ENCODE measurements at places on chromosomes 2 and 18.

GRCh38 chr2:219829667-219830352, 202.4 kb downstream of the SLC4A3 start:
- no peak for DNase-seq

DNA sequence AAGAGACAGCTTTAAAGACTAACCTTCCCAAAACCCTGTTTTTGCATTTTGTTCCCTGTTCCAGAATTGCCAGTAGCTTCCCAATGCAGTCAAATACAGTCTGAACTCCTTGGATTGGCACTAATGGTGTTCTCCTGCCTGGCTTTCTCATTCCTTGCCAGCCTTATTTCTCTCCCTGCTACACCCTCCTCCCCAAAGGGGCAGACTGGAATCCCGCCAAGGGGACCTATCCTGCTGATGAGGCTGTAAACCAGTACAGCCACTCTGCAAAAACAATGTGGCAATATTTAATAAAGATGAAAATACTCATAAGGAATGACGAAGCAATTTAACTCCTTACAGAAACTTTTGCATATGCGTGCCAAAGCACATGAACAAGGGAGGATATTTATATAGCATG, 4.5 kb upstream of the SLC4A5 start:
- no peak for DNase-seq

GRCh38 chr2:110848519-110849030, 116.2 kb downstream of the ACOXL start:
- DNase-seq, result no peak

DNA sequence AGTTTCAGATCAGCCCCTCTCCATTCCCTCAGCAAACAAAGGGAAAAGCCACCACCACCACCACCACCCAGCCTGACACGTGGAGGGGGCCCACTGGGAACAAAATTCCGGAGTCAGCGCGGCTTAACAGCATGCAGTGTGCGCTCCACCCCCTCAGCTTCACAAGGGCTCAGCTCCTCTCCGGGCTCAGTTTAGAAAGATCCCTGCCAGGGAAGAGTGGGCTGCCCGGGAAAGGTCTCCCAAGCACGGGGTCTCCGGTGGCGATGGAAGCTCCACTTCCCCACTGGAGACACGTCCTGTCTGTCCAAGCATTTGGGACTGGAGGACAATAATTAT, 55.7 kb downstream of the SNORC start:
- no peak for DNase-seq

DNA sequence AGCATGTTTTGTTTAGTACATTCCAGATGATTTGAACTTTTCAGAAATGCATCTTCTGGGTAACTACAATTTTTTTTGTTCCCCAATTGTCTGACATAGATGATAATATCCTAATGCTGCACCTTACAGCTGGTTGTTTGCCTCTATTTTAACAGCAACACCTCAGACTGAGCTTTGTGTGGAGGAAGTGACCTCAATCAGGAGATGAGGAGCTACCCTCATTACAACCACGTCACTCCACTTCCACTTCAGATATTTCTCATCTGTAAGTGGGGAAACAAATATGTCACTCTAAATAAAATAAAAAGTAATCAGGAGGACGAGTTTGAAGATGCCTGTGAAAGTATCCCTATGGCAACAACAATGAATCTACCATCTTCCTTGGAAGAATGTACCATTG, 12.1 kb upstream of the SRSF7 start:
- no peak for DNase-seq

DNA sequence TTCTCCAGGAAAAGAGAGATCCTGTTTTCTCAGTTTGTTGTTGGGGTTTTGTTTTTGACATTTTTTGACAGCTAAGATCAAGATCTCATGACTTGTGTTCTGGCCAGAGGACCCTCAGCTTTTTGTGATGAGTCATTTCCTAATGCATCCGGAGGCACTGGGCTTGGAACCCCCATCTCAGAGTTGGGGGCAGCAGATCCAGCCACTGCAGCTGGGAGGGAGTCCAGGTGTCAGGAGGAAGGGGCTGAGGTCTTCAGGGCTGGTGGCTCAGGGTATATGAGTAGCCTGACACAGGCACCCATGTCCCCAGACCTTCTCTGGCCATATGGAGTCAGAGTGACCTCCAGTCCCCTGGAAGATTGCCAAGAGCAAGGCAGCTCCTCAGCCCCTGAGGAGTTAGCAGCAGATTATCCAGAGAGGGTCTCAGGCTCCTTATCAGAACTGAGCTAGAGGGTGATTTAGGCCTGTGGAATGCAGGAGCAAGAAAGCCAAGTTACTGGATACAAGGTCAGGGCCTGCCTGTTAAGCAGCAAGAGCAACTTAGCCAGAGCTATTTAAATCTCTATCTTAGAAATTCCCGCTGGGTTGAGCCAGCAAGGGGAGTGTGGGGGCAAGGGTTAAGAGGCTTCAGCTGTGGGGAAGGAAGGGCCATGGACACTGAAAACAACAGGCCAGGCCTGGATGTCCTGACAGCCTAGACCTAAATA, 62.4 kb downstream of the TANC1 start:
- DNase-seq, result no peak

DNA sequence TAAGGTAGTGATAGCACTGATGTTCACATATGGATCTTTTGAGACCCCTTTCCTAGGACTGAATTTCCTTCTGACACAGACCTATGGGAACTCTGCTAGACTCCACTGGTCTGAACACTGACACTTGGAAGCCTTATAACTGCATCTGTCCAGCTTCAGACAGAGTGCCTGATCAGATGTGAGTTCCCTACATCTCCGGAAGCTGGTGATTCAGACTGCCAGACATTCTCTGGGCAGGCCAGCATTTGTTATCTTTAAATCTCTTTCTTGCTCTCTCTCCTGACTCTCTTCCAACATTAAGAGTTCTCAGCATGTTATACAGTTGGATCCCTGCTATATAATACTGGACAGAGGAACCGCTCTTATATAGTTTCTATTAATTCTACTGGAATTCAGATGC, 408.5 kb downstream of the ZEB2 start:
- no peak for DNase-seq

GRCh38 chr2:112182581-112183034, 44.4 kb downstream of the FBLN7 start:
- no peak for DNase-seq

- DNase-seq, result no peak
These were observed 8.3 kb upstream of the RNF103 start for GRCh38 chr2:86631846-86632485.

- no peak for DNase-seq
These were observed 38.7 kb downstream of the PKDCC start for GRCh38 chr2:42086500-42086953.

GRCh38 chr2:197500503-197501131, 438 bp downstream of the HSPE1 start:
- DNase-seq, result no peak

- DNase-seq, result no peak
These were observed 652 bp downstream of the ITPRID2 start for GRCh38 chr2:181891966-181892798.

DNA sequence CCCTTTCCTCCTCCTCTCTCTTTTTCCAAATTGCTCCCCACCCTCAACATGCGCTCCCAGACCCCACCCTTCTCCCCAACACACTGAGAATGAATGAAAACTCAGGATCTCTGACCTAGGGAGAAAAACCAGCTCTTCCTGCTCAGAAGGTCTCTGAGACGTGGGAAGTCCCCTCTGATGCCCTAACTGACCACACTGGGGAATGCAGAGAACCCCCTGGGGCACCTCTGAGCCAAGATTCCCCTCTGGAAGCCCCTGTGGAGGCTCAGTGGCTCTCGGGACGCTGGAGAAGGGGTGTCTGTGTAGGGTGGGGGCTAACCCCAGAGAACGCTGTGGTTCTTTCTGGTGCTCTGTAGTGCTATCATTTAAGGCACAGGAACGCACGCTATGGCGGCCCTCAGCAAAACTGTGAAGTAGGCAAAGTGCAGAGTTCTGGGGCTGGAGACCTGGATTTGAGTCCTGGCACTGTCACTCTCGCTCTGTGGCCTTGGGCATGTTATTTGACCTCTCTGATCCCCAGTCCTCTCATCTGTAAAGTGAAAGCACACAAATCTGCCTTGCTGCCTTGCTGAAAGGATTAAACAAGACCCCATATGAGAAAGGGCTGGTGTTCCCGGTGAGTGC, 17.1 kb downstream of the ATOH8 start:
- DNase-seq, result no peak

- no peak for DNase-seq
These were observed 150.5 kb upstream of the L3MBTL4 start for GRCh38 chr18:6564950-6565814.

DNA sequence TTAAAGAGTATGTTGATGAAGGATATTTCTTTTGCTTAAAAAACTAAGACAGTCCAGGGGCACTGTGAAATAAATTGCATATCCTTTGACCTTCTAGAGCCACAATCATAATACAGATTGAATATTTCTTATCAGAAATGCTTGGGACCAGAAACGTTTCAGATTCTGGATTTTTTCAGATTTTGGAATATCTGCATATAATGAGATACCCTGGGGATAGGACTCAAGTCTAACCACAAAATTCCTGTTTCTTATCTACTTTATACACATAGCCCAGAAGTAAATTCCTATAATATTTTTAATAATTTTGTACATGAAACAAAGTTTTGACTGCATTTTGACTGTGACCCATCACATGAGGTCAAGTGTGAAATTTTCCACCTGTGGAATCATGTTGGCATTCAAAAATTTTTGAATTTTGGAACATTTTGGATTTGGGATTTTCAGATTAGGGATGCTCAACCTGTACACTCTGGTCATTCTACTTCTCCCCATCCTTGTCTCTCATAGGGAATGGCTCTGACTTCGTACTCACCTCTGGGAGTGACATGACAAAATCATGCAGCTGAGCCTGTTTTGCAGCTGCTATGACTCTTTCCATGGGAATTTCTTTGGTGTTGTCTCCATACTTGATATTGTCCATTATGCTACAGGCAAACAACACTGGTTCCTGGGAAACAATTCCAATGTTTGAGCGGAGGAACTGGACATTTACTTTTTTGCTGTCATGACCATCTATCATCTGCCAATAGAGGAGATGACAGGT, 25.7 kb downstream of the G6PC2 start:
- no peak for DNase-seq

DNA sequence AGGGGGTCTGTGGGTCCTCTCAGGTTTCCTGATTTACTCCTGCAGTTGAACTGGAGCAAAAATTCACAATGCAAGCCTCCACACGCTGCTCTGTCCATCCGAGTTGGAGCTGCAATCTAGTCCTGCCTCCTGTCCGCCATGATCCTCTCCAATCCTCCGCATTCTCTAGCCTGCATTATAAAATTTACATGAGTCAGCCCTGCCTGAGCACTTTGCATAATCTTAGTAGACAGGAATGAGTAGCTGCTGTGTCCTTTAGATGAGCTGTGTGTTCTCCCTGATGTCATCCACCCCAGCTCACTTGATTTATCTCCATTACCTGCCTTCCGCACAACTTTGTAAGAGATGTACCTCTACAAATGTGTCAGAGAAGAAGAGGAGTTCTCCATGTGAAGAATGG, 355.6 kb downstream of the STK39 start:
- DNase-seq, result no peak

DNA sequence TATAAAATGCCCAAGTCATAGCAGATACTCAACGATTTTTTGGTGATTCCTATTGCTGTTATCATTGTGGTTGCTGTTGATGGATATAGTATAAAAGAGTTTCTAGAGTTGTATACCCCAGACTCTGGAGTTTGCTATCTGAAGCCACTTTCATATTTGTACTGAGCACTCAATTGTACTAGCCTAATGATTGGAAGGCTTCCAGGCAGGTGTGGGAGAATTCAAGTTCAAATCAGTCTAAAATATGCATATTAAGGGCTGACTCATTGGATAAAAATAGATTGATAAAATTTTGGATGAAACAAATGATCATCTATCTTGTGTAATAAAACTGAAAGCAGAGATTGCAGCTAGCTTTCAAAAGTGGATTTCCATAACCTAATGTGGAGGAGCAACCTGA, 122.9 kb downstream of the NEB start:
- no peak for DNase-seq

DNA sequence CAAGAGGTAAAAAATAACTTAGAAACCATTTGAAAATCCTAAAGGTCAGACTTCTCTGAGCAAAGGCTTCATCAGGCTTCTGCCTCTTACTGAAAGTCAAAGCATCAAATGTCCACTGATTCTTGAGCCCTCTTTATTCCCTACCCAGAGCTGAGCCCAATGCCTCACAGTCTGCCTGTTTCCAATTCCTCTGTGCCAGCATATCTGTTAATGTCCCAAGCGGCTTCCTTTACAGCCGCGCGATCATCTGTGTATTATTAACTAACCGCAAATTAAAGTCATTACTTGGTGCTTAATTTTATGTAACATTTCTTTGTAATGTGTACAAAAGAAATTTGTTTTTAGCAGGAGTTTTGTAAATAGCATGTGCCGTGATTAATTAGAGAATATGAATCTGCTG, 418.8 kb upstream of the HNRNPA3 start:
- DNase-seq, result no peak

DNA sequence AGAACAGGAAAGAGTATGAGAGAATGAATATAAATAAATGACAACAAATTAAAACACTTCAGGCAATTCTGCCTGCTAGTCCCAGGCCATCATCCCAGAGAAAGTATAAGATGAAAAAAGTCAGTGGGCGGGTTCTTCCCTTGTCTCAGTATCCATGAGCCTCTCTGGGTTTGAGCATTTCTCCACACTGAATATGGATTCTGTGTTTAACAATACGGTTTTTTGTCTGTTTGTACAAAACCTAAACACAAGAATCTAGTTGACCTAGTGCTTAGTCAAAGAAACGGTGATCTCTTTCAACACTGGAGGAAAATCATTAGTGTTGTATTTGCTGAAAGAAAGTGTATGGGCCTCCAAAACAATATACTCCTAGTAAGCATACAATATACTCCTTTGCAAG, 10.0 kb downstream of the SUCLG1 start:
- no peak for DNase-seq

- no peak for DNase-seq
These were observed 4.9 kb upstream of the FIGLA start for GRCh38 chr2:70795164-70795995.

DNA sequence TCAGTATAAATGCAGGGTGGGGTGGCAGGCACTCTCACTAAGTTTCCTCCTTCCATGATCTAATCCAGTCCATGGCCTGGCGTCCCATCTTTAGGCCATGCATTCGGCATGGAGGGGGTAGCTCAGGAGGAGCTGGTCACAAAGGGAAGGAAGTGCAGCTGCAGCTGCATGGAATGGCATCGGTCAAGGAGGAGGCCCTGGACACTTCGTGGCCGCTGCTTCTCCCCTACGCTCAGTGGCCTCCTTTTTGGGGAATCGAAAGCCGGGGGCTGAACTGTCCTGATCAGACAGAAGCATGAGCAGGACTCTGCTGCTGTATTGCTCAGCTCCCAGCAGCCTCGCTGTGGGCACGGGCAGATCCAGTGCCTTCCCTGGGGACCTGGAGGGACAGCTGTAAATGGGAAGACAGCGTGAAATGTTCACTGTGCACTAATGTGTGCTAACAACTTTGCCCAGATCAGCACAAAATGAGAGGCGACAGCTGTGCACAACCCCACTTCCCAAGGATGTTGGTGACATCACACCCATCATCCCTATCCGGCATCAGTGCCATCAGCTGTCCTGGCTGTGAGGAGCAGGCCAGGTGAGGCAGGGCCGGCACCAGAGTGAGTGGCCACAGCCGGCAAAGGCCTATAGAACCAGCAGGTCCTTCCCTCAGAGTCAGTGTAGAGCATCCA, 520.1 kb upstream of the RAB6C start:
- no peak for DNase-seq

- no peak for DNase-seq
These were observed 142.5 kb upstream of the L3MBTL4 start for GRCh38 chr18:6557057-6557769.

- DNase-seq, result no peak
These were observed 5.1 kb downstream of the HNMT start for GRCh38 chr2:137969418-137969765.
